Esophagus squamous epithelium (tissue), 5 donors: ENCODE measurements at places on chromosomes 7 and 10. TPM values are rescaled to one million over a fixed set of nuclear protein-coding genes. Genes with fewer than 3 reads are reported as not detected.
A peak's percentile ranks its signal among the peaks of the same experiment; 100 is the strongest.

- H3K4me3 ChIP-seq, result no peak overlapping the region
- no peaks in the 10 kb centered on the region for H3K4me1 ChIP-seq
- H3K27ac ChIP-seq, result no peak overlapping the region
- no peaks in the 10 kb centered on the region for H3K36me3 ChIP-seq
- DNase-seq, result no peak
- no peaks in the 10 kb centered on the region for H3K27me3 ChIP-seq
These were observed 24.8 kb upstream of the ZNF800 start for GRCh38 chr7:127417346-127417745.

MTERF1 gene
- total RNA-seq, result 6.3 TPM

IGFBP3 gene
- 66.2 TPM for total RNA-seq

EXOC4 gene
- total RNA-seq, result 62.4 TPM

DNA sequence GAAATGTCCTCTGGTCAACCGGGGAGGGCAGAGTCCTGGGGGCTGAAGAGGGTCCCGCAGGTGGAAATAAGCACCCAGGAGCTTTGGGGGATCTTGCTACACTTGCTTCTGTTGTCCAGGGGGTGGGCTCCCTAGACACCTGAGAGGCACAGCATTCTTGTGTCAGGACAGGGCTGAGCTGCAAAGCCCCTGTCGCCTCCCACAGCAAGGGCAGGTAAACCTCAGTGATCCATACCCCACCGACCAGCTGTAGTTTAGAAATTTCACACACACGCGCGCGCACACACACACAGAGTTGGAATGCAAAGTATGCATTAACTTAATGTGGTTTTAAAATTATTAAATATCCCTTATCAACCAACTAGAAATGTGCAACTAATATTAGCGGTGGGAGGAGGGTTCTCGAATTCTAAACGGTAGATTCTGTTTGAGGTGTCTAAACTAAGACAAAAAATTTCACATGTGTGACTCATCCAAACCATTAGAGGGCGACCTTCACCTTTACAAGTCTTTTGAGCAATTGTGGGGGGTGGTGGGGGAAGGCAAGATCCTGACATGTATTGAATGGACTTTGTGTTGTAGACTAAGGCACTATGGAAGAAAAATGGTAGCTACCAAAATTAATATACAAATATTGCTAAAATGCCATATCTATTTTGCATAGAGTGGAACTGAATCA is 34.3 kb upstream of the PTF1A start:
- no peak for DNase-seq
- peaks cover 34% of the 10 kb centered on the region for H3K27me3 ChIP-seq

- H3K27ac ChIP-seq, result no peak overlapping the region
- H3K4me3 ChIP-seq, result no peak overlapping the region
These were observed 17.8 kb upstream of the HKDC1 start for GRCh38 chr10:69202332-69202731.

- no peak overlapping the region for H3K27ac ChIP-seq
- DNase-seq, result no peak
- no peaks in the 10 kb centered on the region for H3K36me3 ChIP-seq
- peaks cover 16% of the 10 kb centered on the region for H3K4me1 ChIP-seq
- H3K27me3 ChIP-seq, result no peaks in the 10 kb centered on the region
- H3K4me3 ChIP-seq, result no peak overlapping the region
These were observed 92.2 kb downstream of the PLCE1 start for GRCh38 chr10:94085766-94086437.

PNLIPRP1 gene
- not detected for total RNA-seq

OR2A25 gene
- total RNA-seq, result not detected

- peaks cover 44% of the 10 kb centered on the region for H3K4me1 ChIP-seq
- DNase-seq, result no peak
- peak overlapping the region; percentile 3 for H3K27ac ChIP-seq
- no peaks in the 10 kb centered on the region for H3K36me3 ChIP-seq
- H3K27me3 ChIP-seq, result no peaks in the 10 kb centered on the region
These were observed 65.9 kb upstream of the CC2D2B start for GRCh38 chr10:95841661-95842498.

DNA sequence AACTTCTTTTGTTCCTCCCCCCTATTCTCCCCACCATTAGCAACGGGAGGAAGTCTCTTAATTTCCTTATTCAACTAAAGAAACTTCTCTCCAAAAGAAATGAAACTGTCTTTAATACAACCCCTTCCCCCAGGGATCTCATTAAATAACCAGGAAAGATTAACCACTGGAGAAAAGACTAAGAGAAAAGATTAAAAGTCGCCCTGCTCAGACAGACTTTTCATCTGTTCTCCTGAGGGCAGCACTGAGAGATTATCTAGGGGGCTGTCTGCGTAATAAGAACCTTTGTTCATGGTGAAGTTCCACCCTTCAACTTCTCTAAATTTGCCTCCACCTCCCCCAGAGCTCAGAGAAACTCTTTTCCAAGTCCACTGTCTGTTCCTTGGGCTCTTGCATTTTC is 105.5 kb downstream of the HGF start:
- no peak overlapping the region for H3K27ac ChIP-seq
- no peak overlapping the region for H3K4me3 ChIP-seq
- H3K36me3 ChIP-seq, result no peaks in the 10 kb centered on the region
- DNase-seq, result no peak
- no peaks in the 10 kb centered on the region for H3K4me1 ChIP-seq
- no peaks in the 10 kb centered on the region for H3K27me3 ChIP-seq

DNA sequence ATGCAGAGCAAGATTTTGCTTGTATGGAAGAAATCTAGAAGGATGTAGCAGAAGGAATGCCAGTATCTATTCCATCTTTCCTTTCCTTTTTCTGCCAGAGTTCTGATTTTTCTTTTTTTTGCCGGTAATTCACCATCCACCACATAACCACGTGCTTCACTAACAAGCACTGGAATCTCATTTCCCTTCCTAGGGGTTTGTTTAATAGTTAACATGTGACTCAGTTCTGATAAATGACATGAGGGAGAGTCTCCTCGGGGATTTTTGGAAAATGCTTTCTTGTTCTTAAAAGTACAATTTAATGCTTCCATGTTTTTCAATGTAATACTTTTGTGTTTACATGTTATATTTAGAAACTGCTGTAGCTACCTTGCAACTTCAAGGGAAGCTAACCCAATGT is 590.2 kb downstream of the SH2D4B start:
- H3K4me1 ChIP-seq, result no peaks in the 10 kb centered on the region
- no peaks in the 10 kb centered on the region for H3K36me3 ChIP-seq
- no peak overlapping the region for H3K4me3 ChIP-seq
- no peak for DNase-seq

- H3K27ac ChIP-seq, result peak overlapping the region; percentile 57
- no peak overlapping the region for H3K4me3 ChIP-seq
- peaks cover 40% of the 10 kb centered on the region for H3K36me3 ChIP-seq
- H3K27me3 ChIP-seq, result no peaks in the 10 kb centered on the region
These were observed 67.8 kb downstream of the ZRANB1 start for GRCh38 chr10:125009661-125010161.

DNA sequence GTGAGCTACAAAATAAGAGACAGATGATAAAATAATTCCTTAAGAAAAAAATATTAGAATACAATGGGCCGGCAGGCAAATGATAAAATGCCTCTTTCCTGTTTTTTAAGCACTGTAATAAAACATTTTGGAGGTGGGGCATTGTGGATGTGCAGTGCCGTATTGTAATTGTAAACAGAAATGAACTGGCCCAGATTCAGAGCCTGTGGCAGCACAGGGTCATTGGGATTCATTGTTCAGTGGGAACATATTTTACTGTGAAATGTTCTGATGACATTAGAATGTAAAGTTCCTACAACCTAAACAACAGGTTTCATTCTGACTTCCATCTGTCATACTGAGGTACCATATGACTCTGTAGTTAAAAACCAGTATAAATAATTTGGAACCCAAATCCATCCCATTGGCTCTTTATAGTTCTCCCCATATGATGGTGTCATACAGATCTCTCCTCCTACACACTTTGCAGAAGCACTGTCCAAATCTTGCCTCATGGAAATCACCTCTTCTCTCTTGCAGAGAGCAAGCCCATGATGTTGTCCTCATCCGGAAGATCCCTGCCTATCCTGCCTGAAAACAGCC is 264.6 kb downstream of the WDR37 start:
- no peak overlapping the region for H3K27ac ChIP-seq
- H3K4me3 ChIP-seq, result no peak overlapping the region
- no peaks in the 10 kb centered on the region for H3K36me3 ChIP-seq
- H3K27me3 ChIP-seq, result peaks cover 14% of the 10 kb centered on the region
- no peaks in the 10 kb centered on the region for H3K4me1 ChIP-seq

DNA sequence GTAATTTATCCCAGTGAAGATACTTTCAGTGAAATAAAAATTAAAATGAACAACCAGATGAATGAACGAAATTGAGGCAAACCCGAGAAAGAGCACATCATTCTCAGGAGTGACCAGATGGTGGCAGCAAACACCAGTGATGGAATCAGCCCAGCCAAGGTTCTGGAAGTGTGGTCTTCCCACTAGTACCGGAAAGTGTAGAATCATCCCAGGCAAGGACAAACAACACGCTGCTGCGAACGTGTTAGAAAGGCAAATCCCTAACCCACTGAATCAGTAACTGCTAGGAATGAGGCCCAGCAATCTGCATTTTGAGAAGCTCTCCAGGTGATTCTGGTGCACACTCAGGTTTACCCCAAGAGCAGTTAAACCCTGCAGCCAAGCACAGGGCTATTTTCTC is 15.5 kb upstream of the SLC18A3 start:
- no peaks in the 10 kb centered on the region for H3K27me3 ChIP-seq
- H3K36me3 ChIP-seq, result no peaks in the 10 kb centered on the region

PNLIPRP2 gene
- not detected for total RNA-seq

- no peaks in the 10 kb centered on the region for H3K36me3 ChIP-seq
- no peaks in the 10 kb centered on the region for H3K4me1 ChIP-seq
- H3K27ac ChIP-seq, result no peak overlapping the region
These were observed 288.4 kb upstream of the LRRTM3 start for GRCh38 chr10:66637273-66638036.

SEMA3E gene
- total RNA-seq, result 1.9 TPM

- no peaks in the 10 kb centered on the region for H3K36me3 ChIP-seq
- no peak for DNase-seq
- no peak overlapping the region for H3K4me3 ChIP-seq
- H3K27ac ChIP-seq, result no peak overlapping the region
These were observed 320.6 kb downstream of the REEP3 start for GRCh38 chr10:63841761-63842160.

DNA sequence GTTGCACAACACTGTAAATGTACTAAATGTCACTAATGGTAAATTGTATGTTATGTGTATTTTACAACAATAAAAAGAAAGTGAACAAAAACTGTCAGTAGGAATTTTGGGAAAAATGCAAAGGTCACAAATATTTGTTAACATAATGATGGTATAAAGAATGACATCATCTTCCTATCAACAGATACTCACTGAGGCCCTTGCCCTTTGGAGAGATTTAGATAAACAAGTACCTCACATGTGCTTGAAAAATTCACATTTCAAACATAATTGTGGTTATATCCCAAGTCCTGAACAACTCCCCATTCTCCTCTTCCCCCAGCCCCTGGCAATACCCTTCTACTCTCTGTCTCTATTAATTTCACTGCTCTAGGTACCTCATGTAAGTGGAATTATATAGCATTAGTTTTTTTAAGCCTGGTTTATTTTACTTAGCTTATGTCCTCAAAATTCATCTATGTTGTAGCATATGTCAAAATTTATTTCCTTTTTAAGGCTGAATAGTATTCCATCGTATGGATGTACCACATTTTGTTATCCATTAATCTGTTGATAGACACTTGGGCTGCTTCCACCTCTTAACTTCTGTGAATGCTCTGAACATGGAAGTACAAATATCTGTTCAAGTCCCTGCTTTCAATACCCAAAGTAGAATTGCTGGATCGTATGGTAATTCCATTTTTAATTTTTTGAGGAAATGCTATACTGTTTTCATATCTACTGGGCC is 90.5 kb downstream of the WIPF3 start:
- H3K4me1 ChIP-seq, result no peaks in the 10 kb centered on the region
- H3K27ac ChIP-seq, result no peak overlapping the region
- H3K4me3 ChIP-seq, result no peak overlapping the region
- no peaks in the 10 kb centered on the region for H3K27me3 ChIP-seq

- H3K36me3 ChIP-seq, result no peaks in the 10 kb centered on the region
- H3K4me3 ChIP-seq, result no peak overlapping the region
- no peak for DNase-seq
- peaks cover 18% of the 10 kb centered on the region for H3K4me1 ChIP-seq
- no peak overlapping the region for H3K27ac ChIP-seq
These were observed 316.6 kb upstream of the ZNF32 start for GRCh38 chr10:43965033-43965917.

- H3K4me3 ChIP-seq, result no peak overlapping the region
- H3K4me1 ChIP-seq, result no peaks in the 10 kb centered on the region
- no peak for DNase-seq
These were observed 13.7 kb downstream of the ASB15 start for GRCh38 chr7:123615344-123615743.

DPCD gene
- 37.9 TPM for total RNA-seq

DNA sequence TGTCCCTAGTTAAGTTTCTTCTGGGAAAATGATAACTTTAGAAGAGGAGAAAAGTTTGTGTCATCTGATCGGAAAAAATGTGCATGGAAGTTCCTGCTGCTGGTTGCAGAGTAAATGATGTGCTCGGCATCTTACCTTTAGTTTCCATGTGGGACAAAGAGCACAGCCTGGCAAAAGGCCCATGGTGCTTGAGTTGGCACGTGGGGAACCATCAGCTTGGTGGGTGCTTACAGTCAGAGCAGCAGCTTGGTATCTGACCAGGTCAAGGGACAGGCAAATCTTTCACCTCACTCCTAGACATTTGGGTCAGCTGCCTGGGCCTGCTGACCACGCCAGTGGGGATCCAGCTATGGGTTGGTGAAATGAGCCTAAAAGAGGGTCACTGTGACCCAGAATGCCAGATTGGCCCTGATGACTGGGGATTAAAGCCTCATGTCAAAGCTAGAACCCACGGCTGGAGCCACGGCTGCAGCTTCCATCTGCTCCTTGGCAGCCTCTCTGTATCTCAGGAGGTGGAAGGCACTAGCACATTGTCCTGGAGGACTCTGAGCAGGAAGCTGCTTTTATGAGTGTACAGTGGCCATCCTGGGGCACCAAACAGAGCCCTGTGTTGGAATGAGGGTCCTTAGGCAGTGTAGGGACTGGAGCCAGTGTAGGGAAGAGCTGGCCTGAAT is 24.7 kb downstream of the VWC2 start:
- H3K27me3 ChIP-seq, result no peaks in the 10 kb centered on the region
- no peak for DNase-seq
- H3K27ac ChIP-seq, result no peak overlapping the region
- no peak overlapping the region for H3K4me3 ChIP-seq

CDK14 gene
- total RNA-seq, result 0.38 TPM

PPP1R3A gene
- not detected for total RNA-seq

- no peak overlapping the region for H3K27ac ChIP-seq
- no peak overlapping the region for H3K4me3 ChIP-seq
- DNase-seq, result no peak
- no peaks in the 10 kb centered on the region for H3K4me1 ChIP-seq
- no peaks in the 10 kb centered on the region for H3K27me3 ChIP-seq
These were observed 46.3 kb downstream of the PLEKHA8 start for GRCh38 chr7:30074422-30075030.

- H3K4me1 ChIP-seq, result no peaks in the 10 kb centered on the region
- H3K36me3 ChIP-seq, result no peaks in the 10 kb centered on the region
- H3K4me3 ChIP-seq, result no peak overlapping the region
- no peaks in the 10 kb centered on the region for H3K27me3 ChIP-seq
- no peak overlapping the region for H3K27ac ChIP-seq
- no peak for DNase-seq
These were observed 395.9 kb downstream of the GRM8 start for GRCh38 chr7:126856691-126857291.

- no peaks in the 10 kb centered on the region for H3K36me3 ChIP-seq
- peaks cover 14% of the 10 kb centered on the region for H3K4me1 ChIP-seq
- DNase-seq, result no peak
These were observed 24.3 kb upstream of the MKI67 start for GRCh38 chr10:128150561-128150960.

GRCh38 chr10:34655286-34656170 is 159.6 kb downstream of the PARD3 start:
- no peaks in the 10 kb centered on the region for H3K36me3 ChIP-seq
- no peak overlapping the region for H3K4me3 ChIP-seq
- no peak for DNase-seq
